Liver (tissue), 10 donors: ENCODE measurements at places on chromosomes 6 and 20. TPM values are rescaled to one million over a fixed set of nuclear protein-coding genes. Genes with fewer than 3 reads are reported as not detected.
A peak's percentile ranks its signal among the peaks of the same experiment; 100 is the strongest.

C20orf144 gene
- not detected for total RNA-seq

BPHL gene
- total RNA-seq: 33.4 TPM

DNA sequence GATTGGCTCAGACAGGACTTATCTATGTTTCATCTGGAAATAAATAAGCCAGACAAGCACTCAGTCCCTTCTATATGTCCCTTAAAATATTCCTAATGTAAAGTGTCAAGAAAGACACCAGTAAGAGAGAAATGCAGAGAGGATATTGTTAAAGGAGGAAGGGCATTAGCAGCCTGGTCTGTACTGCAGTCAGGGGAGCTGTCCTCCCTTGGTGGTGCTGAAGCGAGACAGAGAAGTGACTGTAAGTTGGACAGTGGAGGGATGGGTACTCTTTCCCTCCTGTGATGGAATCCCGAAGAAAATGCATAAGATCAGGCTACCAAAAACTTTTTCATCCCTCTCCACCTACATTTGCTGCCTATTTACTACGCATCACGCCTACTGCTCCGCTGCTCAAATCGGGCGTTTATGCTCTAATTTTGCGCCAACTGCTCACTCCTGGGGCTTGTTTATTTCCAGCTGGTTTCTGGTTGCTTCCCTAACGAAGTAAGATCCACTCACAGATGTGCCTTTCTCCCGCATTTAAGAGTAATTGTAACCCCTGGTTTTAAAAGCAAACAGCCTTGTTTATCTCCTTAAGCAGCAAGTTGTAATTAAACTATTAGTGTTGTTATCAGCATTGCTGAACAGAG lies 35.2 kb downstream of the PHACTR1 start:
- no peaks in the 10 kb centered on the region for H3K36me3 ChIP-seq
- peak; percentile 60 for DNase-seq
- no peak overlapping the region for H3K27ac ChIP-seq
- H3K4me3 ChIP-seq: no peak overlapping the region

DAAM2 gene
- total RNA-seq: 4.9 TPM

KIF25 gene
- total RNA-seq: not detected

DNA sequence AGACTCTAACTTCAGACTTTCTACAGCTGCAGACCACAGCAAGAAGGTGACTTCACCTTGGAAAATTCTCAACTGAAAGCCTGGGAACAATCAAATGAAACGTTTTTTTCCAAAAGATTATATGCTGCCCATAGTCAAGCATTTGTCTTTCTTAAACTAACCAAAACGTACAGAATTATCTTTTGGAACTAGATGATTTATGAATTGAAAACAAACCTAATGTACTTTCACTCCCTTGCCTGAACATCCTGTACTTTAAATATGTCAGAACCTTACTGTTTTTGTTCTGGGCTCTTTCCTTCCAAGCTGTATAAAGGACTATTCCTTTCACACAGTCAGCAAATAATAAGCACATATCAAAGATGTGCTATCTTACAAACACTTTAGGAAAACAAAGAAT lies 62.4 kb upstream of the TNFAIP3 start:
- no peaks in the 10 kb centered on the region for H3K36me3 ChIP-seq
- no peak overlapping the region for H3K27ac ChIP-seq
- no peaks in the 10 kb centered on the region for H3K27me3 ChIP-seq
- no peak for DNase-seq
- H3K4me3 ChIP-seq: no peak overlapping the region
- H3K4me1 ChIP-seq: no peaks in the 10 kb centered on the region

DNA sequence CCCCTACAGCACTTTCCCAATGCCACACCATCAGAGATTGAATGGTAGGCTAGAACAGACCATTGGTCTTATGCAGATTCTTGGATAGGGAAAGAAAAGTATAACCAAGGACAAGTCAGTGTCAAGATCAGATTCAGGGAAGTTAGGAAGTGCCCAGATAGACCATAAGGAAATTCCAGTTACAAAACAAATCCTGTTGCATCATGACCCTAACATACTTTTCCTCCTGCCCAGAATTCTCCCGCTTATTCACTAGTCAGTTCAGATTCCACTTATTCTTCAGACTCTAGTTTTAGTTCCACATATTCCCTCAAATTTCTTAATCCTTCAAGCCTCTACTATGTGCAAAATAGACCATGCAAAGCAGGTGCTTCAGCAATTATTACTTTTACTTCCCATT lies 20.7 kb downstream of the METTL24 start:
- H3K4me1 ChIP-seq: no peaks in the 10 kb centered on the region
- no peak overlapping the region for H3K4me3 ChIP-seq
- no peak overlapping the region for H3K27ac ChIP-seq
- DNase-seq: no peak
- no peaks in the 10 kb centered on the region for H3K36me3 ChIP-seq
- H3K27me3 ChIP-seq: no peaks in the 10 kb centered on the region

- H3K27ac ChIP-seq: no peak overlapping the region
- no peaks in the 10 kb centered on the region for H3K36me3 ChIP-seq
- no peak overlapping the region for H3K4me3 ChIP-seq
- no peak for DNase-seq
These were observed 123.2 kb downstream of the TINAG start for GRCh38 chr6:54431466-54431865.

SMIM29 gene
- total RNA-seq: 2.4 TPM

TMEM14C gene
- 36.8 TPM for total RNA-seq

DNA sequence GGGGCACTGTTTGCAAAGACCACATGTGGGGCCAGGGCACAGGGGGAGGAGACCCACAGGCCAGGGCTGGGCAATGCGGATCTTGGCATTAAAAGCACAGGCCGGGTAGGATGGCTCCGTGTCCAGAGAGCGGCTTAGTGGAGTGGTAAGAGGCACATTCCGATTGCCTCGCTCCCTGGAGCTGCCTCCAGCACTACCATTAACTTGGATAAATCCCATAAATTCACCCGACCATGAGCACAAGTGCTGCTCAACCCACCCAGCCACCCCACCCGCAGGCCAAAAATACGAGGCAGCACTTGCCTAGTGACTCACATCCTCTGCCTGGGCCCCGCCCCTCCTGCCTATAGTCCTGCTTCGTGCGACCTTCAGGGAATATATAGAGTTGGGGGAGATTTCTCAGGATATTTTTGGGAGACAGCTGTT lies 67.5 kb upstream of the QKI start:
- no peaks in the 10 kb centered on the region for H3K36me3 ChIP-seq
- no peak overlapping the region for H3K27ac ChIP-seq
- no peaks in the 10 kb centered on the region for H3K27me3 ChIP-seq
- DNase-seq: no peak

- no peaks in the 10 kb centered on the region for H3K27me3 ChIP-seq
- no peaks in the 10 kb centered on the region for H3K36me3 ChIP-seq
- H3K27ac ChIP-seq: no peak overlapping the region
- no peaks in the 10 kb centered on the region for H3K4me1 ChIP-seq
- no peak for DNase-seq
- no peak overlapping the region for H3K4me3 ChIP-seq
These were observed 195.2 kb upstream of the CDH4 start for GRCh38 chr20:61056627-61057442.

GJA1 gene
- 2.8 TPM for total RNA-seq

GNAS-AS1 gene
- 0.08 TPM for total RNA-seq
